ENCODE measurements at places on chromosomes 7 and 10.

- DNase-seq: no peak
Observed at GRCh38 chr10:22805304-22805703, 90.9 kb upstream of the PIP4K2A start.

- no peak for DNase-seq
Observed at GRCh38 chr10:1485357-1485756, 252.0 kb downstream of the ADARB2 start.

- peak; percentile 64 for DNase-seq
Observed at GRCh38 chr7:7639847-7640220, 718 bp upstream of the UMAD1 start.

- DNase-seq: no peak
Observed at GRCh38 chr10:113767222-113767621, 15.7 kb downstream of the PLEKHS1 start.

- DNase-seq: no peak
Observed at GRCh38 chr10:31700181-31700611, 228.4 kb downstream of the ARHGAP12 start.

- peak; percentile 54 for DNase-seq
Observed at GRCh38 chr10:27998178-27998953, 513 bp downstream of the ODAD2 start.

DNA sequence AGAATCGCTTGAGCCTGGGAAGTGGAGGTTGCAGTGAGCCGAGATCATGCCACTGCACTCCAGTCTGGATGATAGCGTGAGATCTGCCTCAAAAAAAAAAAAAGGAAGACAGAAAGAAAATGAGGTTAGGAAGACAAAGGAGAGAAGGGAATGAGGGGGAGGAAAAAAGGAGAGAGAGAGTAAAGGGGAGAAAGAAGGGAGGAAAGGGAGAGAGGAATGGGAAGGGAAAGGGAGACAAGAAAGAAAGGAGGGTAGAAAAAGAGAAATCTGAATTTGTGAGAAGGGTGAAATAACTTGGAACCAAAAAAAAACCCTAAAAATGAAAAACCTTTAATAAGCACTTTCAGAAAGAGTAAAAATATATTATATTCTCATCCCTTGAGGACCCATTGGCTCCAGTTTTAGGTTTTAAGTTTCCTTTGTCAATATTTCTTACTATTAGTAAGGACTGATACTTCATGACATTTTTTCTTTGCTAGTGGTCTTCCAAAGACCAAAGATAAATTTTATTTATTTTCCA is 54.9 kb downstream of the POT1 start:
- no peak for DNase-seq

GRCh38 chr10:77603534-77603927 is 34.1 kb downstream of the KCNMA1 start:
- no peak for DNase-seq

DNA sequence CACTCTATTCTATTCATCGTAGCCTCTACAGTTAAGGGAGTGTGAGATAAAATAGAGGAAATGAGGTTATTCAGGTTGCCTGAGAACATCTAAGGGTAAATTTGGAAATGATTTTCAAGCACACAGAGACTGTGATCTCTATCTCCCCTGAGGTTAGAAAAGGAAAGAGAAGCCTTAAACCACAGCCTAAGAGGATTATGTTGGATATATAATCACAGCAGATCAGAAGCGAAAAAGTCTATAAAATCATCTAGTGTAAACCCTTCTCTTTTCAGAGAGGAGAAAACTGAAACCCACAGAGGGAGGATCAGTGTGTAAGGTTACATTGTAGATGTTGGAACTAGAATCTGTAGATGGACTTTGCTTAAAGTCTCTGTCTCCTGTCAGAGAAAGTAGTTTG is 90.6 kb upstream of the SEMA3E start:
- no peak for DNase-seq

- DNase-seq: no peak
Observed at GRCh38 chr7:84462259-84462658, 267.7 kb upstream of the SEMA3A start.

DNA sequence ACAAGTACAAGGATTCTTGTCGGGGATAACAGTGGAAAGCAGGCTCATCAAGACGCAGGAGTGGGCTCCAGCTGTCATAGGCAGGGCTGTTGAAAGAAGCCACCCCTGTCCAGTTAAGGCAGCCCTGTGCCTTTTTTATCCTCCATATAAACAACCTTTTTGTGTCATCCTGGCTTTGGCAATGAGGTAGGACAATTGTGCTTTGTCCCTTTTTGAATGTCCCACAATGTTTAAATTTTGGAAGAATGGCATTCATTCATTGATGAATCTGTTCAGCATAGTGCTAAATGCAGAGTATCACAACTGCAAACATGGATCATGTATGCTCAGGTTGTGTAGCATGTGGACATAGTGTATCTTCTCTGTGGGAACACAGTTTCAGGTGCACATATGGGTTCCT is 66.7 kb downstream of the UBE3C start:
- no peak for DNase-seq

GRCh38 chr10:61751599-61751998 is 88.9 kb downstream of the CABCOCO1 start:
- no peak for DNase-seq

DNA sequence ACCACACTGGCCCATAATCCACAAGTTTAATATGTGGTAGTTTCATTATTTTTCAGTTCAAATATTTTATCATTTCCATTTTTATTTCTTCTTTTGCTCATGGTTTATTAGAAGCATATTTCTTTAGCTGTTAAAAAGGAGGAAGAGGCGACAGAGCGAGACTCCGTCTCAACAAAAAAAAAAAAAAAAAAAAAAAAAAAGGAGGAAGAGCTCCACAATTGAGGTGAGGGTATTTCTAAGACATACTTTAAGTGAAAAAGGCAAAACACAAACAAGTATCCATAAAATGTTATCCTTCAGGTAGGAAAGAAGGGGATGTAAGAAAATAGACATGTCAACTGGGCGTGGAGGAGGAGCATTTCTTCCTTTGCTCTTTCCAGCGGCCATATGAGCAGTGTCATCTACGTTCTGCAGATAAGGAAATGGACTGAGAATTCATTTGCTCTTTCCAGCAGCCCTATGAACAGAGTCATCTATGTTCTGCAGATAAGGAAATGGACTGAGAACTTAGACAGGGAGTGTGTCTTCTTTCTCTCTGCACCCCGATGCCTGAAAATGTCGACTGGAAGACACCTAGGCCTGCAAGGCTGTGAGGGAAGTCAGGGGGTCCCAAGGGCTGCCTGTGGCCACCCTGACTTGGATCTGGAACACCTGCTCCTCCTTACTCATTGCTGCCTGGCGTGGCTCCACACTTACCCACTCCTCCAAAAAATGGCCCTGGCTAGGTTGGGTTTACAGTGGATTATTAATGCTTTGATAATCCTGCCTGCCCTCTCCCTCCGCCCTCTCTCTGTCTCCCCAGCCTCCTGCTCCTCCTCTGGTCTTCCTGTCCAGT is 18.9 kb upstream of the RAMP3 start:
- DNase-seq: no peak

GRCh38 chr10:88162852-88163251 is 299.4 kb downstream of the PTEN start:
- DNase-seq: no peak

DNA sequence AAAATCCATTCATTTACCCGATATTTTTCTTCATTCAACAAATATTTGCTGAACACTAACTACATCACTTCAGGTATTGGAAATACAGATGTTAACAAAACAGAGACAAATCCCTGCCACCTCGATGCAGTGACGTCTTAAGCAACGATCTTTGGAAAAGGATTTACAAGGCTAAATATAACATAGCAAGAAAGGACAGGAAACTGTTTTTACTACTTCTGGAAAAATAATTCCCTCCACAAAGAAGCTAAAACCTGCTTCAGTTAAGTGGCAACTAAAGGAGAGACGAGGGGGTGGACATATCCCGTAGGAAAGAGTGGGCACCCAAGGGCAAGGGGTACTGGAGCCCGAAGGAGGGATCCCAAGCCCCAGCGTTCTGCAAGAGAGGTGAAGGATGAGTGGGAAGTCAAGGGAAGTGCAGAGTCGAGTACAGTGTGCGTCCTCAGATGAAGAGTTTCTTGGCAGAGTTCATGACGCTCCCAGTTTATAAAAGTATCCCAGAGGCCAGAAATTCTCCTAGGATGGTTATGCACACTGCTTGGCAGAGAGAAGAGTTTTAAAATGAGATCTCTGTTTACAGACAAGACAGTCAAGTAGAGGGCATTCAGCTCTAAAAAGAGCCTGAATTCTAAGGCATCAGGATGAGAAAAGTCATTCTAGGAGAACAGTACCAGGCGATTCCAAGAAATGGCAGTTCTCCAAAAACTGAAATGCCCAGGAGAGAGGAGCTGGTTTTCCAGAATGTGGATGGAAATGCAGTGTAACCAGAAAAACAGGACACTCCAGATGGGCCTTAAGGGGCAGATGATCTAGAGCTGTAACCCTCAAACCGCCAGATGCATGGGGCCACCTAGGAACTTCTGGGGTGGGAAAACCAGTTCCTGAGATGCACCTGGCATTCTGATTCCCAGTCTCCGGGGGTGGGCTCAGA is 97.3 kb downstream of the GRB10 start:
- DNase-seq: no peak

GRCh38 chr10:49767752-49768151 is 5.6 kb upstream of the OGDHL start:
- no peak for DNase-seq

- no peak for DNase-seq
Observed at GRCh38 chr7:42233695-42234331, 3.2 kb downstream of the GLI3 start.

DNA sequence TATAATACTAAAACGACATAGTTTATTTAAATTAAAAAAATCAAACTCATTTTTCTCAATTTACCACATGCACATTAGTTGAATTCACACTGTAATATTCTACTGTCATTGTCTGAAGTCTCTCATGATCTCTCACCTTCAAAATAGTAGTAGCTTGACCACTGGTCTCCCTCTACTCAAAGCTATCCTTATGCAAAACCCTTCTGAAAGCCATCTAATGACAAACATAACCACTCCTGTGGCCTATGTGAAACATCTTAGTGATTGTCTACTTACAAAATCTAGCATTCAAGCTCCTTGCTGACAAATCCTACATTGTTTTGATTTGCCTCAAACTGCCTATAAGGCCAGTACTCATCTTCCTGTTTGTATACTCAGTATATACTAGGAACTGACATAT is 606.0 kb upstream of the GHITM start:
- no peak for DNase-seq

DNA sequence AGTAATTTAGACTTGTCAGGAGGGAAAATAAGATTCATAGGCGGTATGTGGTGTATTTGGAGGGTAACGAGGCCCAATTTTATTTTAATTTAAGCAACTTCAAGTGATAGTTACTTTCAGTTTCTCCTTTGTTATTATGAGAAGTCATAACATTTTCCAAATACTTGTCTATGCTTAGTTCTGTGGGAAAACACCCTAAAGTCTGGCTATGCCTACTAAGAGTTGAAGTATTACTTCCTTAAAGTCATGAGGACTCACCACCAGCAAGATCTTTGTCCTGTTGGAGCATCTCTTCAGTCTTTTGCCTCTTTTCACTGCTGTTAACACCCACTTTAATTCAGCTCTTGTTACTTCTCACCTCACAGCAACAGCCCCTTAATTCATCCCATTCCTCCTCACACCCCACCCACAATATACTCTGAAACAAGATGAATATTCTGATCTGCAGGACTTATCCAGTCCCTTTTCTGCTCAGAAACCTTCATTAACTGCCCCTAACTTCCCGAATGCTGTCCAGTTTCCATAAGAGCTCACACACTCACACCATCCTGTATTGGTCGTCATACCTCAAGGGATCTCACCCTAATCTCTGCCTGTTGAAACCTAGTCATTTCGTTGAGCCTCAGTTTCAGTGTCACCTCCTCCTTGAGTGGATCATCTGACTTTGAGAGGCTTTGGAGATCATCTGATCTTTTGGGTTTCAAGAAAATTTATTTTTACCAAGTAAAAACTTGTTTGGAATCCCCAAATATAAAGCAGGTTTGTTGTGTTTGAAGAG is 61.3 kb downstream of the DNAH11 start:
- DNase-seq: no peak

GRCh38 chr10:126160971-126161630 is 227.2 kb downstream of the ADAM12 start:
- no peak for DNase-seq

- DNase-seq: no peak
Observed at GRCh38 chr7:14626076-14626475, 276.5 kb downstream of the DGKB start.

DNA sequence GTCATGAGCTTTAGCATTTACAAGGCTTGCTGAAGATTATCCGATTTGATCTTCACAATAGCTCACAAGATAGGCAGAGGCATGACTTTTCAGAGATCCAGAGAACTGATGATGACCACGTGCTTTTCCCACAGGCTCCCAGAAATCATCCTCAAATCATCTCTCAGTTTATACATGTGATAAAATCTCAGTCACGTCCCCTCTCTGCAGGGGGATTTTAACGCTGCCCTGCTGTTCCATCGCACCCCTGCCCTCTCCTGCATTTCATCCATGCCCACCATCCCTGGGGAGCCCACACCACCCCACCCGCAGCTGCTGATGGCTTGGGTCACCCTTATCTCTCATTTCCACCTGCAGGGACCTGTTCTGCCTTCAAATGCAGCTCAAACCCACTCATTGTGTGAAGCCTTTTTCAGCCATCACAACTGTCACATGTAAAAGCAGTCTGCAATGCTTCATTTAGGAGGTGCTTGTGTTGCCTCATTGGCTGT is 141.8 kb downstream of the DIP2C start:
- no peak for DNase-seq

- no peak for DNase-seq
Observed at GRCh38 chr7:30912021-30912730, 523 bp downstream of the AQP1 start.

DNA sequence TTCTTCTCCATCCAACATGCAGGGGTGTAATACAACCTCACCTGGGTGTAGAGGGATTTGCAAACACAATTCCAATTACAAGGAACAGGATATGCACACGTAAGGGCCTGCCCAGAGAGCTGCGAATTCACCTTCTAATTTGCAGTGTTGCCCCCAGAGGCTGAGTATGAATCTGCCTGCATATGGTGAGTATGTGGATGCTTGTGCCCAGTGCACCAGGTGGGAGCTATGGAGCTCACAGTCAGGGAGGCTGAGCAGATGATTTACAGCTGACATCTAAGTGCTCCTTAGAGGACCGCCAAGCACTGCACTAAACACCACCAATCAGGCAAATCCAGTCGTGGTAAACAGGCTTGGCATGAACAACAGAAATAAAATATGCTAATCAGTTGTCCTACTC is 132.0 kb downstream of the RELN start:
- no peak for DNase-seq

DNA sequence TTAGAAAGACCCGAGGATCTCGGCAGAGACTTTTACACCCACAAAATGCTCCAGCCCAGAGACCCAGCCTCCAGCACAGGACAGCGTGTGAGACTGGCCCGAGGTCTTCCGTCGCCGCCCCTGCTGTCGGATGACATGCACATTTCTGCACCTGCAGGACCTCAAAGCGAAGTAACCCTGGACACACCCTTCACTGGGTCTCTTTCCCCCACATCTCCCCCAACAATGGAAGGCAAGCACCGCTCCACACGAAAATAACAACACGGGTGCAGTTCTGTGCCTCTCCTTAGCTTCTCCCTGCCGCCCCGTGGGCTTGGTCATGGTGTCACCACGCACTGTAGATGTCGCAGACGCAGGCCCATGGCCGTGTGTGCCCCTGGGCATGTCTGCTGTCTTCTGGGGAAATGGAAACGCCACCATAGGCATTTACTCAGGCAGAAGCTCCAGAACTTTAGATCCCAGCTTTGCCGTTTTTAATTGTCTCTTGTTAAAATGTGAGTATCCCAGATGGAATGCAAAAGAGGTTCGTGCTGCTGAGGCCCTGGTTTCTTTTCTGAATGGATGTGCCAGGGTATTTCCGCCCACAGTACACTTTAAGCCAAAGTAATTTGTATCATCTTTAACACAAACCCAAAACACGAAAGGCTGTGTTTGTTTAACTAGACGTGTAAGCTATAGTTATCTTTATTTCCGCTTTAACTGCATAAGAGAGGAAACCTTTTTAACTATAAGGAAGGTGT is 237.9 kb downstream of the MGMT start:
- no peak for DNase-seq

Data from stimulated activated CD4-positive, alpha-beta T cell treated with anti-CD3 and anti-CD28 coated beads, Interleukin-15, amount 100 ng/mL, for 24 hours (primary cell).